ENCODE measurements at places on chromosomes 2 and 18. TPM values are rescaled to one million over a fixed set of nuclear protein-coding genes. Genes with fewer than 3 reads are reported as not detected.

- DNase-seq = no peak
- peaks cover 9% of the 10 kb centered on the region for H3K4me1 ChIP-seq
- no peak overlapping the region for H3K27ac ChIP-seq
- H3K27me3 ChIP-seq = no peaks in the 10 kb centered on the region
- H3K36me3 ChIP-seq = no peaks in the 10 kb centered on the region
- H3K4me3 ChIP-seq = no peak overlapping the region
These were observed 18.0 kb downstream of the LRP1B start for GRCh38 chr2:142112757-142113221.

GRCh38 chr18:13623348-13623747 is 103.0 kb downstream of the FAM210A start:
- peaks cover 14% of the 10 kb centered on the region for H3K4me1 ChIP-seq
- no peak overlapping the region for H3K27ac ChIP-seq
- DNase-seq = no peak
- H3K4me3 ChIP-seq = no peak overlapping the region
- H3K36me3 ChIP-seq = peaks cover 7% of the 10 kb centered on the region

GRCh38 chr2:238939521-238940403 is 91.9 kb downstream of the TWIST2 start:
- no peak overlapping the region for H3K4me3 ChIP-seq
- peaks cover 16% of the 10 kb centered on the region for H3K27me3 ChIP-seq
- H3K36me3 ChIP-seq = no peaks in the 10 kb centered on the region

DNA sequence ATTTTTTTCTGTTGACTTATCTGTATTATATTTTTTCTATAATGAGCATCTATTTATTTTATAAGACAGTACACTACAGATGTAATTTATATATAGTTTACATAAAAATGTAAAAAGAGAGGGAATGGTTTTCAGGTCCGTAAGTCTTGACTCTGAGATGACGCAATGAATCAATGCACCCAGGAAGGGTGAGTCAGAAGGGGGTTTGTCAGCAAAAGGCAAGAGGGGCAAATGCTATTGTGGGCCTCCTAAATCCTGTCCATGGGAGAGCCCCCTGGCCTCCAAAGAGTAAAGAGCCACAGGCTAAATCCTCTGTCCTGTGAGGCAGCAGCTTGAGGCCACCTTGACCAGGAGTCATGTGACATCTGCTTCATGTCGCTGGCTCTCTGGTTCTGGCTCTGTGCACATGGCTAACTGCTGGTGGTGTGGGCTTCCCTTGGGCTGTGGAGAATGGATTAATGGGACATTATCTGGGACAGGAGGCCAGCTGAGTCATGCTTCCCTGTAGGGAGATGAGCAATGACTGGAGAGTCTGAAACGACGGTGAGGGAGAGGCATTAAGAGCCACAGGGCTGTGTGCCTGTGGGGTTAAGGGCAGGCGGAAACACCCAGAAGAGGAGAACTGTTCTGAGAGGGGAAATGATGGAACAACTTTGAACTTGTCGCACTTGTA is 22.8 kb upstream of the ASB18 start:
- H3K27me3 ChIP-seq = peaks cover 15% of the 10 kb centered on the region
- H3K36me3 ChIP-seq = peaks cover 2% of the 10 kb centered on the region
- H3K4me3 ChIP-seq = no peak overlapping the region
- no peak for DNase-seq
- no peak overlapping the region for H3K27ac ChIP-seq

- H3K36me3 ChIP-seq = no peaks in the 10 kb centered on the region
- H3K27me3 ChIP-seq = no peaks in the 10 kb centered on the region
- no peak overlapping the region for H3K4me3 ChIP-seq
- H3K27ac ChIP-seq = no peak overlapping the region
- peaks cover 9% of the 10 kb centered on the region for H3K4me1 ChIP-seq
These were observed 7.6 kb downstream of the GPC1 start for GRCh38 chr2:240442891-240443715.

DNA sequence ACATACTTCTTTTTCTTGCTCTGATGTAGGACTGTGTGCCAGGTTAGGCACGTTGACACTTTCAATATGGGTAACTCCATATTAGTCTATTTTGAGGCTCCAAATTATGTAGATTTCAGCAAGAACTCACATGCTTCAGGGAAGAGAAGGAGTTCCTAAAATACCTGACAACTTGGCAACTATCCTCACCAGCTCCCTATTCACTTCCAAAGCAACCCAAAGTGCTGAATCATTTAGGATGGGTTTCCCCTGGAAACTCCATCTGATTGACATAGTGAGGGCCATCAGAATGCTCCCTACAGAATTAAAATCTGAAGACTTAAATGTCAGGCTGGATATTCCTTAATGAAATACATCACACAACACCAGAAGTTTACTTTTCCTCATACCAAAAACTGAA is 32.5 kb upstream of the NFU1 start:
- H3K4me1 ChIP-seq = peaks cover 10% of the 10 kb centered on the region
- H3K27ac ChIP-seq = no peak overlapping the region
- DNase-seq = no peak
- no peak overlapping the region for H3K4me3 ChIP-seq
- no peaks in the 10 kb centered on the region for H3K27me3 ChIP-seq

GRCh38 chr18:70418546-70419311 is 129.9 kb downstream of the SOCS6 start:
- H3K4me3 ChIP-seq = no peak overlapping the region
- H3K4me1 ChIP-seq = peaks cover 20% of the 10 kb centered on the region
- H3K27ac ChIP-seq = no peak overlapping the region
- DNase-seq = no peak
- H3K27me3 ChIP-seq = no peaks in the 10 kb centered on the region
- H3K36me3 ChIP-seq = no peaks in the 10 kb centered on the region

RNF152 gene
- total RNA-seq = 137 TPM

DYNAP gene
- total RNA-seq = not detected

GRCh38 chr2:159454185-159454584 is 162.2 kb downstream of the BAZ2B start:
- H3K4me3 ChIP-seq = no peak overlapping the region
- H3K36me3 ChIP-seq = peaks cover 2% of the 10 kb centered on the region
- no peak for DNase-seq
- H3K27ac ChIP-seq = no peak overlapping the region

- peak overlapping the region; percentile 91 for H3K27ac ChIP-seq
- no peaks in the 10 kb centered on the region for H3K27me3 ChIP-seq
- no peaks in the 10 kb centered on the region for H3K36me3 ChIP-seq
- H3K4me1 ChIP-seq = peaks cover 61% of the 10 kb centered on the region
These were observed 569 bp downstream of the PDK1 start for GRCh38 chr2:172556284-172557033.

DNA sequence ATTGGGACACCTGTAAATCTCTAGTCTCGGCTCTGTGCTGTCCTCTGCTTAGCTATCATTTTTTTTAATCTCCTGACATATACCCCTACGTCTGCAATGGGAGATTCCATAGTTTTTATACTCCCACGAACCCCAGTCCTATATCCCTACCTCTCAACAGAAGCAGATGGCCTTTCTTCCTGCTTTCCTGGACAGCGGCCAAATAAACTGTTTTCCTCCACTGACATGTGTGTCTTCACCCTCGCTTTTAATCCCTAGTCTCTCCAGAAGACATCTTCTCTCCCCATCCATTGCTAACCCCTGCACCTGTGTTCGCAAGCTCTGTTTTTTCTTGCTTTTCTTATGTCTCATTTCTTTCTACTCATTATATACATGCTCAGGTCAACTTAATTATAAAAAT is 395.4 kb downstream of the EPHA4 start:
- no peak for DNase-seq
- H3K27me3 ChIP-seq = peaks cover 2% of the 10 kb centered on the region
- no peaks in the 10 kb centered on the region for H3K4me1 ChIP-seq
- H3K36me3 ChIP-seq = peaks cover 1% of the 10 kb centered on the region
- H3K27ac ChIP-seq = no peak overlapping the region
- H3K4me3 ChIP-seq = no peak overlapping the region

GRCh38 chr2:162241571-162241970 is 1.7 kb downstream of the FAP start:
- DNase-seq = no peak
- no peaks in the 10 kb centered on the region for H3K27me3 ChIP-seq
- peaks cover 22% of the 10 kb centered on the region for H3K36me3 ChIP-seq
- peaks cover 81% of the 10 kb centered on the region for H3K4me1 ChIP-seq

DNA sequence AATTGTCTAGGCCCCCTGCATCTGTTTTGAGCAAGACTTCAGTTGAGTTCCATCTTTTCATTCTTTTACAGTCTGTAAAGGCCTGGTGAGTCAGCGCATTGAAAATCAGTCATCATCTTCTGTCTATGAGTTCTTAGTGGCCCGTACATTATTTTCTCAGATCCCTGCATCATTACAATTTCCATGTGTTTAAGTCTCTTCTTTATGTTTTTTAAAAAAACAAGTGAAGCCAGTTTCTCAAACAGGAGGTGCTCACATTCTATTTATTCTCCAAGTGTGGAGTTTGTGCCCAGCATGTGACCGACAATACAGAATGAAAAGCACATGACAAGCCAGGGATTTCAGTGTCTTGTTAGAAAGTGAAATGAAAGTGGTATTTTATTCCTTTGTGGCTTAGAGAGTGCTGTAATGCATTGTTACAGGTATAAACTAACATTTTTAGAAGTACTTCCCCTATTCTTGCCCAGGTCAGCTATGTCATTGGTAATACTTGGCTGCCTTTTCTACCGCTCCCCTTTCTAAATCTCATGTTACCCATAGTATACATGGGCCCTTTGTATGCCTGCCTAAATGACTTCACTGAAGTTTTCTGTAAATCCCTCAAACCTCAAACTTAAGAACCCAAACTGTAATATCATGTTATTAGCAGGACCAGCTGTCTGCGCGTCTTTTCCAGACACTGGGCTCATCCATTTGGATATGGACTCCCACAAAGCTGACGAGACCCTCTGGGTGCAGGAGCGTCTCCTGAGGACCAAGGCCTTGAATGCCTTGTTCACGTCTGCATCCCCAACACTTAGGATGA is 67.6 kb downstream of the FEZ2 start:
- peak overlapping the region; percentile 85 for H3K27ac ChIP-seq
- no peaks in the 10 kb centered on the region for H3K27me3 ChIP-seq
- H3K4me3 ChIP-seq = no peak overlapping the region

DNA sequence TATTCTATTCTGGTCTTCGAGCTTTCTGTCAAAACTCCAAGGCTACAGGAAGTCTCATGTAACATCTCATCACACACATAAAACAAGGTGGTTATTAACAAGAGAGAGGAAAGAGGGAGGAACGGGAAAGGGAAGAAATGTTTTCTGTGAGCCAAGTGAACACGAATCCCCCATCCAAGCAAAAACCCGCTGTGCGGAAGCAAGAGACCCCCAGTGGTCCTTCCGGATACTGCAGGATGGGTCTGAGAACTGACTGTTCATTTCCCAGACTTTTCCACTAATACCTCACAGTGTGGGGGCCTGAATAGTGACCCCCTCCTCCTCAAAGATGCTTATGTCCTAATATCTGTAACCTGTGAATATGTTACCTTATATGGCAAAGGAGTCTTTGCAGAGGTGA is 19.0 kb upstream of the DIPK1C start:
- no peak overlapping the region for H3K4me3 ChIP-seq
- H3K4me1 ChIP-seq = no peaks in the 10 kb centered on the region
- no peak overlapping the region for H3K27ac ChIP-seq
- no peaks in the 10 kb centered on the region for H3K27me3 ChIP-seq
- DNase-seq = no peak

GRCh38 chr2:158969715-158970240 is 1.3 kb downstream of the TANC1 start:
- no peak for DNase-seq
- peak overlapping the region; percentile 94 for H3K4me3 ChIP-seq
- peaks cover 73% of the 10 kb centered on the region for H3K4me1 ChIP-seq
- peak overlapping the region; percentile 95 for H3K27ac ChIP-seq
- no peaks in the 10 kb centered on the region for H3K36me3 ChIP-seq

DNA sequence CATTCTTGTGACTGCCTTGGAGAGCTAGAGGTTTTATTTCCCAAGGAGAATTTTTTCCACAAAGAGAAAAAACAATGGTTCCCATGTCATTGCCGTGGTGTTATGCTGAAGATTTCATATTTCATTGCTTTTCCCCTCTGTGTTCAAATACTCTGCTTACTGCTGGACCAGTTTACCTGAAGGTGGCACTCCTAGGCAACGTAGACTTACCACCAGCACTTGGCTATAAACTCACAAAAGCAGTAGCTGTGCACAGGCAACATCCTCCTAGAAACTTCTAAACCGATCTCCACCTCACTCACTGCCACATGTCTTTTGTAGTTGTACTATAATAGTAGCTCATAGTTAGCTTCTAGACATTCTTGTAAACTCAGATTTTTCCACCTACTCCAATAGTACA is 1319.7 kb upstream of the CRIM1 start:
- H3K4me1 ChIP-seq = no peaks in the 10 kb centered on the region
- DNase-seq = no peak
- H3K36me3 ChIP-seq = no peaks in the 10 kb centered on the region
- H3K27me3 ChIP-seq = peaks cover 4% of the 10 kb centered on the region

TRIM43 gene
- total RNA-seq = not detected

ANKRD23 gene
- total RNA-seq = 4.4 TPM

DNA sequence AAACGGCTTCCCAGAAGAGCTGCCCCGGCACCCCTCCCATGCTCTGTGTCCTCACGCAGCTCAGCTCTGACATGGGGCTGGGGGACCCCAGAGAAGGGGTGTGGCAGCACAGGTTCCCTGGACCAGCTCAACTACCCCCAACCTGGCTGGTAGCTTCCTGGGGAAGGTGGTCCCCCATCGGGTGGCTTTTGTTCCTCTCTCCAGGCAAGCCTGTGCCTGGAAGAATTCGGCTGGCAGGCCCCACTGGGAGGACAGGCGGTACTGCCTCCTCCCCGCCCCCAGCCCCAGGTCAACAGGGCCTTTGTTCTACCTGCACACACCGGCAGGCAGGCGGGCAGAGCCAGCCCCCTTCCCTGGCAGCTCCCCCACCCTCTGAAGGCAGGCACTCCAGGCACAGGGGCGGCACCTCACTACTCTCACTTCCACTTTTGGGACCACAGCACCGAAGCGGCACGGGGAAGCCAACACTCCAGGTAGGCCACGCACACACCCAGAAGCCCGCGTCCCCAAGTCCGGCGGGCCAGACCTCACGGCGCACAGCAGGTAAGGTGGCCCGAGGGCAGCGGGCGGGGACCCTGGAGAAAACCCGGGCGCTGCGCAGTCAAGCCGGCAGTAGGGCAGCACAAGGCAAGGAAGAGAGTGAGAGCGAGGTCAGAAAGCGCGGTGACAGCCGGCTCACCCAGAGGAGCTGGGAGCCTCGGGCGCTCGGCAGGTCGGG is 1.3 kb downstream of the HS6ST1 start:
- no peaks in the 10 kb centered on the region for H3K27me3 ChIP-seq
- H3K4me1 ChIP-seq = peaks cover 50% of the 10 kb centered on the region
- peak; percentile 92 for DNase-seq
- no peaks in the 10 kb centered on the region for H3K36me3 ChIP-seq
- no peak overlapping the region for H3K27ac ChIP-seq
